ENCODE measurements at places on chromosomes 16 and 17.

DNA sequence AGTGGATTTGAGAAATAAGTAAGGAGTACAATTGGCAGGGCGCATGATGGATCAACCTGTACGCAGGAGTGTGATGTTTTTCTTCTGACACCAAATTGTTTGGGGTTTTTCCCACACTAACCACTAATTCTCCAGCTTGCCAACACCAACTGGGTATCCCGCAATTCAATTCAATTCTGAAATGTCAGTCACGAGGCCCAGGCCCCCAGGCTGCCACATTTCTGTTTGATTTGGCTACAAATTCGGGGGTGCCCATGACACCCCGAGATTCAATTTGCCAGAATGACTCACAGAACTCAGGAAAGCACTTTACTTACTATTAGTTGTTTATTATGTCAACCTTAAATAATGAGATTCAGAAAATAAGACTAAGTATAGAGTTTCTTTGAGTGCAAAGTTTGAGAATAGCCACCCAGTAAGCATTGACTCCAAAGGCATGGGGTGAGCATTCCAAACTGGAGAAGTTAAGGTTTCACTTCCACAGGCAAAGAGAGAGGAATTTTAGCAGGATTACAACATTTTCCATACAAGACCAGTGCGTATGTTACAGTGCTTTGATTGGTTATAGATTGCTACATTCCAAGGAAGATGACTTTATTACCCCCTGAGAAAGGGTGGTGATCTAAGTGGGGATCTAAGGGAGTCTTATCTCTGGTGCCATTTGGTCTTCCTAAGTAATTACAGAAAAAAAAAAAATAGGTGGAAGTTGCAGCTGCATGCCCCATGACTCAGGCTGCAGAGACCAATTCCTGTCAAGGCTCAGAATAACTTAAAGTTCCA, 11.5 kb downstream of the SLC46A1 start:
- no peak for DNase-seq

- DNase-seq: no peak
These were observed 2.0 kb upstream of the KRTAP2-1 start for GRCh38 chr17:41049110-41049509.

- DNase-seq: no peak
These were observed 3.7 kb upstream of the CDC42EP4 start for GRCh38 chr17:73315471-73315870.

DNA sequence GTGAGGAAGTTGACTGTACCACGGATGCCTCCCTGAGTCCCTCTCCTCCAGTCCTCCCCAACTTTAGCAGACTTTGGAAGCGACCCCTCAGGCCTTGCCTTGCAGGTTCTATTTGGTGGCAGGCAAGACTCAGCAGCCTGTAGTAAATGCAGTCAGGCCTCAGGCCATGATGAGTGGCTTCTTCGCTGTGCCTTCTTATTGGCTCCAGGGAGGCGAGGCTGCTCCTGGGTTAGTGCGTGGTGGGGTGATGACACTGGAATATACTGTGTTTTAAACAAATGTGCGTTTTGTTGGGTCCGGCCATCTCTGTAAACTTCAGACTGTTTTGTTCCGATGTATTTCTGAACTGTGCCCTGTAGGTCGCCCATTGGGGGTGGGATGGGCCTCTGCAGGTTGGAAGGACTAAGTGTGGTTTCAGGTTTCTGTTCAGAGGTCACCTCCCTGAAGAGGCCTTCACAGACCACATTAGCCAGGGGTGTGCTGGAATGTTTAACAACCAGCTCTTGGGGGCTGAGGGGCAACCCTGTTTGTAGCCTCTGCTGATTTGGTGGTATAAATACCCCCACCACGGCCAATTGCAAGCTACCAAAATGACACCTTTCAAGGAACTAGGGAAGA, 62.5 kb downstream of the CYLD start:
- no peak for DNase-seq

DNA sequence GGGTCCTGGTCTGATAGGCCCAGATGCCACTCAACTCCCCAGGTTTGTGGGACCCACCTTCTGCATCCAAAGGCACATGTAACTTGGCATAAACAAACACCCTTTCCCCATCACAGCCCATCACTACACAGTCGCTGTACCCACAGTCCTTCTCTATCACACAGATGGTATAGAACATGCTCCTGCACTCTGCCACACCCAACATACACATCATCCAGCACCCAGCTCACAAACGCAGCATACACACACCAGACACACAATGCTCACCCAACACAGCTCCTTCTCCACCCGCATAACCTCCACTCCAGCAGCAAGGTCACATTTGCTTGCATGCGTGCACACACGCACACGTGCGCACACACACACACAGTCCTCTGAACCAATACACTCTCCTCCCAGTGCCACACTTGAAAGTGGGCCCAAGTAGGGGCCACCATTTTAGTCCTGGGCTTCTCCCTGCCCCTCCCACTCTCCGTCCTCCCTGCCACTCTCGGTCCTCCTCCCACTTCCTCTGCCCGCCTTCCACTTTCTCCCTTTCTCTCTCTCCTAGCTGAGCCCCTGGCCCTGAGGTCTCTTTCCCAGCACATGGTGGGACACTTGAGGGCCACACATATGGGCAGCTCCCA, 8.5 kb upstream of the TMEM92 start:
- no peak for DNase-seq

DNA sequence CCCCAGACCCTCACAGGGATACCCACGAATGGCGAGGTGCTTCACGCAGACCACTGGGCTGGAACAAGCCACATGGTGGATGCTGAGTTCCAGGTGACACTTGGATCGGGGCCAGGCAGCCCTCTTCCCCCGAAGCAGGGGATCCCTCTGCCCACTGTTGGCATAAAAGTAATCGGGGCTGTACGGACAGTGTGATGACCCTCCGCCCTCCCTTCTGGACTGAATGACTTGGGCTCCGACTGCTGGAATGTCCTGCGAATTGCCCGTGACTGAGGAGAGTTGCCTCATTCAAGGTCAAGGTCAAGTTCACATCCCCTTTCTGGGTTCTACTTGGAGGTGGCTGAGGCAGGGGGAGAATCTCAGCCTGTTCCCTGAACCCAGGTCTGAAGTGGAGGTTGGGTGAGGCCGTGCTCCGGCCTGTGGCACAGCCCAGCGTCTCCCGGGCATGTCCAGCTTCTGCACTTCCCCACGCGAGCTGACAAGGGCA, 28.5 kb upstream of the CREBBP start:
- DNase-seq: no peak
